ENCODE measurements at places on chromosomes 2 and 18. TPM values are rescaled to one million over a fixed set of nuclear protein-coding genes. Genes with fewer than 3 reads are reported as not detected.

ASPRV1 gene
- total RNA-seq: 0.29 TPM

NTSR2 gene
- not detected for total RNA-seq

SCN7A gene
- under 0.01 TPM for total RNA-seq

SPDYA gene
- total RNA-seq: 0.66 TPM

PLB1 gene
- total RNA-seq: 2.4 TPM

CHRND gene
- not detected for total RNA-seq

IER3IP1 gene
- 23.9 TPM for total RNA-seq

NETO1 gene
- 0.72 TPM for total RNA-seq

SERPINB7 gene
- total RNA-seq: 33.6 TPM

WDR7 gene
- total RNA-seq: 25.1 TPM

PRSS56 gene
- total RNA-seq: not detected

OSR1 gene
- 6.6 TPM for total RNA-seq

FIGN gene
- 1.3 TPM for total RNA-seq

SERPINB13 gene
- not detected for total RNA-seq

KCNG2 gene
- not detected for total RNA-seq

LINC00305 gene
- total RNA-seq: not detected

ATP6V1C2 gene
- 0.14 TPM for total RNA-seq

TCF7L1 gene
- total RNA-seq: 3.7 TPM

ANKRD44 gene
- total RNA-seq: 11.5 TPM

NMUR1 gene
- total RNA-seq: not detected

MDH1B gene
- 0.43 TPM for total RNA-seq

EPAS1 gene
- 649 TPM for total RNA-seq
